ENCODE measurements at places on chromosomes 12 and 14.
A peak's percentile ranks its signal among the peaks of the same experiment; 100 is the strongest.

GRCh38 chr12:2451025-2451424, 343.7 kb upstream of the FKBP4 start:
- peak; percentile 57 for DNase-seq

GRCh38 chr12:94553130-94553519, 93.5 kb upstream of the CEP83 start:
- DNase-seq = peak; percentile 42

DNA sequence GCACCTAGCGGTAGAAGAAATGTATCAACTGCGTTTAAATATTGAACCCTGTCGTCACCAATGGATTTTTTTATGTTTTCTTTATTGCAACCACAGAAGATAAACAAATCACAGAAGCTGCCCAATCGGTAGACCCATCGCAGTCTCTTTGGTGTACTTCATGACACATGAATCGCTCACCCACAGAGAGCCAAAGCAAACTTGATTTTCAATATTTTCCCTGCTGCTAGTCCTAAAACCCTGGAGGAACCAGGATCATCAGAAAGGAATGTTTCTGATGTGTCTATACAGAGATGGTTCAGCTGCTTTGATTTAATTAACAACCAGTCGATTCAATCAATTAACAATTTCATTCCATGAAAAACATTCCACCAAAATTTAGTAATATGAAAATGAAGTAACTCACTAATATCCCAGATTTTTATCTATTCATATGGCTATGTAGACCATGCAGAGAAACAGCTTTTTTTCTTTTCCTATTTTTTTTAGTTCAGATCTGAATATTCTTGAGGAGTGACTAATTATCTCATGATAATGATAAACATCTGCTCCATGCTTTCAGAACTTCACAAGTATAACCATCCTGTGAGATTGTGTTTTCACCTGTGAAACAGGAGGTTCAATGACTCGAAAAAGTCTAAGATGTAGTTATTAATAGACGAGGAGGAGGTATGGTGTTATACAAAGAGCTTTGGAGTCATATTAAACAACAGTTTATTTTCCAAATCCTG, 46.1 kb downstream of the DIO2 start:
- peak; percentile 1 for DNase-seq

DNA sequence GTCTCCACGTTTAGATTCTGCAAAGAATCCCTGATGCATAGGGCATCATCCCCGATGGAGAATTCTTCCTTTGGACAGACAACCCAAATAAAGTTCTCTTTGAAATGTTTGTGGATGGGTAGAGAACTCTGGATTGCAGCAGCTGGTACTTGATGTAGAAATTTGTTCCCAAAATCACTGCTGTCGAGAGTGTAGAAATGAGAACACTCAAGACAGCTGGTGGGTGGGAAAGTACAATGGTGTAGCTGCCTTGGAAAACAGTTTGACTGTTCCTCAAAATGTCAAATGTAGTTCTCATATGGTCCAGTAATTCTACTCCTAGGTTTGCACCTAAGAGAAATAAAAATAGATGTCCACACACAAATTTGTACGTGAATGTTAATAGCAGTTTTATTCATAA, 671.5 kb upstream of the TMEM132C start:
- no peak for DNase-seq

GRCh38 chr14:77108753-77109152, 10.7 kb downstream of the CIPC start:
- no peak for DNase-seq

DNA sequence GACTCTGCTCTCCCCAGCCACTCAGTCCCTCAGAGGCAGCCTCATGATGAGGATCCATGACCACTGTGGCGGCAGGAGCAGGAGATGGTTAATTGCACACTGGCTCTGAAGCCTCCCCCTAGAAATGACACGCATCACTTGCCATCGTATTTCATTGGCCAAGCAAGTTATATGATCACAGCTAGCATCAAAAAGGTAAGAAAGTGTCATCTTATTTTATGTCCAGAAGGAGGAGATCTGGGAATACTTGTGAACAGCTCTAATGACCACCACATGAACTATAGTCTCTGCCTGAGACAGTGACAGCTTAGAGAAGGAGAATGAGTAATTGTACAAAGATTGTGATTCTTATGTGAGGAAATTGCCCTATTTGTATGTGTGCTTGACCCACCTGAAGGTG, 363.4 kb downstream of the NUAK1 start:
- DNase-seq = peak; percentile 60

- DNase-seq = peak; percentile 78
Observed at GRCh38 chr14:102096569-102097188, 9.8 kb upstream of the HSP90AA1 start.

DNA sequence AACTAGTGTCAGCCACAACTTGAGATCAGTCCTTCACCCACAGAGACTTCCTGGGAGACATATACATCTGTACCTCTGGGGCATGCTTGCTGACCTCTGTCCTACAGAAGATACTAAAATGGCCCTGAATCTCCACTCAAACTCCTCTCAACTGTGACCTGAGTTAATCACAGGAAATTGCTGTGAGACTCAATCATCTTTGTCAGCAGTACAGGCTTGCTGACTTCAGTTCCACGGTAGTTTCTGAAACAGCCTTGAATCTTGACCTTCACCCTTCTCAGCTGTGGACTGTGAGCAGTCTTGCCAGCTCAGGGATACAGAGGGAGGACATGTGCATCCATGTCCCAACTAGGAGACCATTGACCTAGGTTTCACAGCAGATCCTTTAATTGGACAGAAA, 1.4 kb upstream of the KLRC1 start:
- DNase-seq = no peak

- DNase-seq = no peak
Observed at GRCh38 chr12:31037931-31038330, 35.7 kb upstream of the DDX11 start.

DNA sequence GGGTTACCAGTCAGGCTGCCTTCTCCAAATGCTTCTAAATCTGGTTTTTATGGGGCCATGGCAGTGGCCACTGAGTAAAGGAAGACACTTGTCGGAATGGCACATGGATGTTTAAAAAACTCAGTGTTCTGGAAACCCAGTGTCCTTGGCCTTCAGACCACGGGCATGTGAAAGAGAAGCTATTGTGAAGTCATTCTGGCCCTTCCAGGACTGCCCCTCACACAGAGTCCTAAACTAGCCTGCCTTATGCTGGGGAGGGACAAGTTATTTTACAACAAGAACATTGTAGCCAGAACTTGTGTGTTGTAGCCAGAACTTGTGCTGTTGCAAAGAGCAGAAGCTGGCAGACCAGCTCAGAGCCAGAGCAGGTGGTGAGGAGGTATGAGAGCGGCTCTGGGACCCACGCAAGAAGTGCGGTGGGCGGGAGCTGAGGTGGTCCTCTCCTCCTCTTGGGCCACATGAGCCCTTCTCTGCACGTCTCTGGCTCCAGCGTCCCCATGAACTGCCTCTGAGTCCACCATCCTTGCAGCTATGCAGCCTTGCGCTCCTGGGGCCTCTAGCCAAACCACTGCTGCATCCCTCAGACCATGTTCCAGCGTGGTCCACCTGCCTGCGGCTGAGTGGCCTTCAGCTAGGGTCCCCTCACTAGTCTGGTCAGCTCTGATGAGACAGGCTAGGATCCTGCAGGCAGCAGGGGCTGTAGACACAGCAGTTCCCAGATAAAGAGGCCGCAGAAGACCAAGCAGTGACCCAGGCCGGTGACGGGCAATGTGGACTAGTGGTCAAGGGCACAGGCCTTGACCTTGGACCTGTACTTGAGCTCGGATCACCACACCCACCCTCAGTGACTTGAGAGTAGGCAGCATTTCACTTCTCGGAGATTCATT, 32.5 kb downstream of the MMAB start:
- no peak for DNase-seq

DNA sequence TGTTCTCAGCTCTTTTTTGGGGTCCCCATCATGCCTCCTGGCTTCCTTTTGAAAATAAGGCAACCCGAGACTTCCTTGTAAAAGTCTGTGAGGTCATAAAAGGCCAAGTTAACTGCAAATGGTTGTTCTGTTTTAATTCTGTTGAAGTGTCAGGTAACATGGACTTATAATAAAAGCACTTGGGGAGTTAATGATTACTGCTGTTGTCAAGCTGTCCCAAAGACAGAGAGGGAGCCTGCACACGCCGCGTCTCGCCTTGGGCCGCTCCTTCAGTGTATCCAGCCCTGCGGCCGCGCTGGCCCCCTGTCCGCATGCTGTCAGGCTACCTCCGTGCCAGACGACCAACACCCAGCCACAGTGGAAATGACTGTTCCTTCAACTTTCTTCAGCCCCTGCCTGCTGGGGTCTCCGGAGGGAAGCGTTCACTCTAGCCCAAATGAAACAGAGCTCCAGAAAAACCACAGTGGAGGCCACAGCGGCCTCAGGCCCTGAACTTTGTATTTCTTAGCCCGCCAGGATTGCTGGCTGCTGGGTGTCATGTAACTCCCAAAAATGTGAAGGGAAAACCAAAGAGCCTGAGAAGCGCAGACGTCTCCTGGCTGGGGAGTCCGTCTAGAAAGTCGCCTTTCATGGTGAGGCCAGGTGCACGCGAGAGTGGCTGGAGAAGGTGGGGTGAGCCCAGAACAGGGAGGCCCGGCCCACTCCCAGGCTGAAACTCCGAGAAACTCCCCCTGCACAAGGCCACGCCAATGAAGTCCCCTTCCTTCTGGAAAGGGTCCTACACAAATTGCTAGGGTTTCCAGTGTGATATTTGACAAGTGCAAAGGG, 189.1 kb downstream of the ZFP36L1 start:
- DNase-seq = no peak

- DNase-seq = no peak
Observed at GRCh38 chr12:25714198-25714984, 161.3 kb upstream of the LMNTD1 start.

GRCh38 chr14:22155571-22155970, 433.5 kb downstream of the DAD1 start:
- DNase-seq = no peak

- no peak for DNase-seq
Observed at GRCh38 chr12:85299053-85299452, 19.0 kb downstream of the ALX1 start.

- no peak for DNase-seq
Observed at GRCh38 chr12:32801269-32801980, 45.7 kb upstream of the YARS2 start.

- DNase-seq = no peak
Observed at GRCh38 chr12:26080911-26081310, 43.9 kb downstream of the BHLHE41 start.

DNA sequence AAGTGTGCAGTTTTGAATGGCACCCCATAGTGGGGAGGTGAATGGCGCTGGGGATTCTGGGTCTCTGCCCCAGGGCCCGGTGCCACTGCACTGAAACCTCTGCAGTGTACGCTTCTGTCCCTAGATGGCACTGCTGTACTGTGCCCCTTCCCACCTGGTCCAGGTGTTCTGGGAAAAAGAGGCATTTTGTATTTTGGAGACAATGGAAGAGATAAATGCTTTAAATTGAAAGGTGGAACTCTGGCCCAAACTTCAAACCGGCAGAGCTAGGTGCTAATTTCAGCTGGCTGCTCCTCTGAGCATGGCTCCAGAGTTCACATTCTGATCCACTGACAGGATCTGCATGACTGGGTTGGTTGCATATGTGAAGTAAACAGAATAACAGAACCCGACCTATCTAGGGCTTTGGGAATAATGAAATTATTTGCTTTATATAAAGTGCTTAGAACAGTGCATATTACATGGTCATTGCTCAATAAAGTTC, 52.2 kb downstream of the KRT80 start:
- DNase-seq = no peak

DNA sequence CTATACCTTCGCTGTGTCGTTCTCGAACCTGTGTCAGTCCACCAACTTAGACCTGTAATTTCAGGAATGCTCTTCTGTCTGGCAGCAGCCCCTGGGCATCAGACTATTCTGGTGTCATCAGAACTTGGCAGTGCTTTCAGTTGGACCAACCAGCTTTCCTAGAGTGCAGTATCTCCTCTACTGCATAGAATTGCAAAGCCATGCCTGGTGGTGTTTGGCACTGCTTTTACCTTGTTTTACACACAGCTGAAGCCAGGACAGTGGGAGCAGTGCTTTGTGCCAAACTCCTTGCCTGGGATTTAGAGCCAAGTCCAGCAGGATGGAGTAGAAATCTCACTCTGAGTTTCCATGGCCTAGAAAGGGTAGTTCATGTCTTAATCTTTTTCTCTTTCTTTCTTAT, 1.5 kb downstream of the FLVCR2 start:
- no peak for DNase-seq

Data from fibroblast of skin of right quadriceps (primary cell).